ENCODE measurements at places on chromosomes 11 and 22.

DNA sequence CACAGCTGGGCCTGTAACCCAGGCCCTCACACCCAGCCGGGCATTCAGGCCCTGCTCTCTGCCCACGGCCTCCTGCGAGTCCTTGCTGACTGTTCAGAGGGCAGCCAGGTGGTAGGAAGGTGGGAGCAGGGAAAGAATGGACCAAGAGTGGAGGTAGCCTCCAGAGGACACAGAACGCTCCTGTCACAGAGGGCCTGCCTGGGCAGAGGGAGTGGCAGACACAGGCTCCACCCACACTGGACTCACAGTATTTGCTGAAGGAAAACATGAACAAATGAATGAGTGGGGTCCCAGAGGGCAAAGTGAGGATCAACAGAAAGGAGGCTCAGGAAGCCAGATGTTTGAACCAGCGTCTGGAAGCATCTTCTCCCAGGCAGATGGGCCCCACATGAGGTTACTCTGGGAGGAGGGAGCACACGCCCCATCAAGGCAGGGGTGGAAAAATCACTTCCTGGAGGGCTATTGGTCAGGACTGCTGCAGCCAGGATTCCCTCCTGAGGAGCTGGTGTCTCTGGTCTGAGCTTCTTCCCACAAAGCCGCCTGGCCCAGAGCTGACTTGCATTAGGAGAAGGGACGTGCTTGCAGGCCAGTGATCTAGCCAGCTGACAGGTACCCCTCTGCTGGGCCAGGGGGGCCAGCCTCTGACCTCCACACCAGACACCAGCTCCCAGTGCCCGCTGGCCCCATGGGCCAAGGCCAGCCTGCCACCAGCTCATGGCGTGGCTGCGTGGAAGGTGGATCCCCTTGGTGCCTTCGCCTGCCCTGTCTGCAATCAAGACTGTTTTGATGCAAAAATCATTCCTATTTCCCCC is 84.0 kb downstream of the THAP12 start:
- no peak for DNase-seq

DNA sequence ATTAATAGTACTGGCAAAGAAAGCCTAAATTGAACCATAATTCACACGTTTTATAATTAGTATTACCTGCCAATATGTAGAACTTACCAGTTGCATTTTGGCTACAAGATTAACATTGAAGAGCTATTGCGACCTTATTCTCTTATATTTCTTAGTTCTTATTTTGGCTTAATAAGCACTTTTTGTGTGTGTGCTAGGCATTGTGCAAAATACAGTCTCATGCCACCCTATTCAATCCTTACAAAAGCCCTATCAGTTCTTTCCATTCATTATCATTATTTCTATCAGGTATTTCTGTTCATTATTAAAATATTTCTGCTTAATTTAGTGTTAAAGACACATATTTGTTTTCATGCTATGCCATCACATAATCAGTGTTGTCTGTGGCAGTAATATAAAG is 41.2 kb downstream of the MAML2 start:
- no peak for DNase-seq

DNA sequence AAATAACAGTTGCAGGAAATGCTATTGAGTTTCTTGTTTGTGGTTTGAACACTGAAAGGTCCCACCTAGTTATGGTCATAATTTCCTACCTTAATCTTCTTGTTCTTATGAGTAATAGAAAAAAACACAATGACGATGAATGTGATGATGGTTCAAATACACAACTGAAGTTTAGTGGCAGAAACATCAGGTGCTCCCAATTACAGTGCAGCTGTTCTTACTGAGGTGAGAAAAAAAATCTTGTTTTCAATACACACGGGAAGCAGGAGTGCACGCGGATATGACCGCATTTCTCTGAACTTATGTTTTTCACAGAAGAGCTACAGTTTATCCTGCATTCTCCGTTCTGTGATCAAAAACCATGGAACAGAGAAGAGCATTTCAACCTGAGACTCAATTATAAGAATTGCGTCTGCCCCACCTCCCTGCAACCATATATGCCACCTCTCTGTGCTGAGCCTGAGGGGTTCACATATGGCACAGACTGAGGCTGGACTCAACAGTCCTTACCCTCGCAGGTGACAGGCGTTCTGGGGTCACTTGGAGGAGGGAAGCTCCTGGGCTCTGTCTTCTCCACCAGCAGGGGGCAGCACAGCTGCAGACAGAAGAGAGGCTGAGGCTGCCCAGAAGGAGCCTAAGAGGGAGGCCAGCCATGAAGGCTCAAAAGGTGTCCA is 99.7 kb upstream of the IGLL5 start:
- DNase-seq, result peak; percentile 44

GRCh38 chr22:23294221-23294620 is 113.9 kb downstream of the BCR start:
- no peak for DNase-seq

- no peak for DNase-seq
Measured at GRCh38 chr11:78656984-78657383, 82.3 kb upstream of the NARS2 start.

DNA sequence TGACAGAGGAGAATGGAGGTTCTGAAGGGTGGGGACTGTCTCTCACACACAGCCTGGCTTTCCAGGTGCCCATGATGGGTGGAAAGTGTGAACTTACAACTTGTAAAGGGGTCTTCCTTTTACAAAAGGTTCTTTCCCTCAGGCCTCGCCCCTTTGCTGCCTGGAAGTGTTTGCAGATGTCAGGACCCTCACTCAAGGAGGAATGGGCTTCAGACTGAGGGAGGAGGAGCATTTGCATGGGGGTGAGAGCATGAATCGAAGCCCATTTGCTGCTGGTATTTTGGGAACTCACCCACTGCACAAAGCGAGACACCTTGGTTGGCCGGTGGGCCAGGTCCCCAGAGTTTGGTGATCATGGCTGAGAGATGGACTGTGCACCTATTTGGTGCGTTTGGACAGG is 25.1 kb downstream of the MPPED1 start:
- DNase-seq, result no peak

GRCh38 chr11:69637941-69638871 is 2.8 kb upstream of the CCND1 start:
- no peak for DNase-seq

DNA sequence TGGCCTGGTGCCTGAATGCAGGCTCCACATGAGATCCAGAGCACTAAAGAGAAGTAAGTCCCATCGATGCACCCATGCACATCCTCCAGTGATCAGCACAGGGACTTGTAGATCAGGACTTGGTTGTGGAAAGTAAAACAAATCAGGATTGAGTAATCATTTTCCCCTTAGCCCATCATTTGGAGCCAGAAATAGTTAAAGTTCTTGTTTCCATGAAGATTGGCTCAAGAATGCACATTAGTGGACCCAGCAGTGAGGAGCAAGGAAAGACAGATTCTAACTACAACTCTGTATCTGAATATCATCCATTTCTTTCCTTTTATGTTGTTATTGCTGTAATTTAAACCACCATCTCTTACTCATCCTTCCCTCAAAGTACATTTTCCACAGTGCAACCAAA is 19.1 kb downstream of the CCDC83 start:
- DNase-seq, result no peak

DNA sequence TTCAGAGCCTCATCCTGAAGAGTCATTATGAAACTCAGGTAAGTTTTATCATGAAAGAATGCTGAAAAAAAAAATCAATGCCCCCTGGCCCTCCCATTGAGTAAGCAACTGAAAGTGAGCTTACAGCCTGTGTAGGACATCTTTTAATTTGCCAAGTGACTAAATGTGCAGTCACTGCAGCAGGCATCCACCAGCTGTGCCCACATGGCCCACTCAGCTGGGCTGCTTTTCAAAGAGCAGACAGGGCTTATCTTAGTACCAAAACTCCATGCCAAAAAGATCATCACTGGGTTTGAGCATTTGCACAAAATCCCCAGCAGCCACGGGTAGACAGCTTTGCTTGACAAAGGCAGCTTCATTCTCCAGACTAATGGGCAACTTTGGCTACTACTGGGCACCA is 709.7 kb downstream of the NTM start:
- no peak for DNase-seq

GRCh38 chr11:4025967-4026324 is 68.7 kb upstream of the RRM1 start:
- DNase-seq, result no peak

GRCh38 chr11:79708319-79708932 is 267.6 kb upstream of the TENM4 start:
- no peak for DNase-seq

GRCh38 chr22:46613606-46614021 is 6.6 kb upstream of the GRAMD4 start:
- DNase-seq, result no peak

GRCh38 chr11:84594602-84595001 is 1032.5 kb downstream of the DLG2 start:
- no peak for DNase-seq

- no peak for DNase-seq
Measured at GRCh38 chr11:69265911-69266510, 27.9 kb upstream of the MYEOV start.

DNA sequence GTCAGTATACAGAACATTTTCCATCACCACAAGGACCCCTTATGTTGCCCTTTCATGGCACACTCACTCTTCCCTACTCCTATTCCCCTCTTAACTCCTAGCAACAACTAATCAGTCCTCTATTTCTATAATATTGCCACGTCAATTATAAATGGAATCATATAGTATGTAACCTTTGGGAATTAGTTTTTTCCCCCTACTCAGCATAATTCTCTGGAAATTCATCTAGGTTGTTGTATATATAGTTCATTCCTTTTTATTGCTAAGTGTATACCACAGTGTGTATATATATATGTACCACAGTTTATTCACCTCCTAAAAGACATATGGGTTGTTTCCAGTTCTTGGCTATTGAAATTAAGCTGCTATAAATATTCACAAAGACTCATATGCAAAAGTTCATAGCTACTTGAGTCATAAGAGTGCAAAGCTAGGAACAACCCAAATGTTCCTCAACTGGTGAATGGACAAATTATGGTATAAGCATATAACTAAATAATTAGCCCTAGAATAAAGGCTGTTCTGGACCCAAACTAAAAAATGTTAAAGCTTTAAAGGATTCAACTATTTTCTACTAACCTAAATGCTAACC is 41.3 kb downstream of the TUB start:
- no peak for DNase-seq

DNA sequence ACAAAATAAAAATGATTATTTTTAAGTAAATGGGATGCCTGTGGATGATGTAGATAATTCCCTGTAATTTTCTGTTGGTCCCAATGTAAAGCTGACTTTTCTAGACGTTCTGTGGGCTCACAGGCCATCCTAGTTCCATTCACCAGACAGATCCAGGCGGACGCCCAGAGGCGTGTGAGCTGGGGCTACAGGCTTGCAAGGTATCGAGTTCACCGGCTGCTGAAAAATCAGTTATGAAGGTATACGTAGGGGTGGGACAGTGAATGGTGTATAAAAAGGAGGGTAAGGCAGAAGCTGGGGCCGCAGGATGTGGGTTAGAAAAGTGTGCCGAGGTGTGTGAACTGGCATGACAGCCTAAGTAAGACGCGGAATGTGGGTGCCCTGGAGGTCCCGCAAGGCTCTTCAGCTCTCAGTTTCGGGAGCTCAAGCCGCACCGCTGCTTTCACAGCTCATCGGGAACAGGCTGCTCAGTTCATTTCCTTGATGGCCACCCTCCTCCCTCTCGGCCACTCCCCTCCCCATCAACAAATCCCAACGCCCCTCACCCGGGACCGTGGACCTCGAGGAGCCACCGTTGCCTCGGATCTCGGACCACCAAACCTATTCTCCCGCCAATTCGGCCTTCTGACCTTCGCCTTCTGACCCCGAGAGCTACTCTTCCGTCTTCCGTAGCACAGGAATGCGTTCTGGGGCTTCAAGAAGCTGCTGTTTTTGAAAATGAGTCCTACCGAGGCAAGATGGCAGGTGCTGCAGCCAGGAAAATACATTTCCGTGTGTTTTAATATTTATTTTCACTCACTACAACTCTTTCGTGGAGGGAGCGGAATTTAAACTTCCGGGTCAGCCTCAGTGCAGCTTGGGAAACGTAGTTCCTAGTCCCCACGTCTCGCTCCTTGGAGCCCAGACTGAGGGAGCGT is at the start of gene XNDC1N:
XNDC1N (minus strand) TSS at position 775 of the 917 bp plus-strand sequence. CDS start 5,241 bp downstream, outside the sequence.
- peak; percentile 59 for DNase-seq

- no peak for DNase-seq
Measured at GRCh38 chr22:24304062-24304675, 33.5 kb downstream of the SPECC1L start.

- no peak for DNase-seq
Measured at GRCh38 chr22:46082633-46083032, 67.7 kb upstream of the PPARA start.

DNA sequence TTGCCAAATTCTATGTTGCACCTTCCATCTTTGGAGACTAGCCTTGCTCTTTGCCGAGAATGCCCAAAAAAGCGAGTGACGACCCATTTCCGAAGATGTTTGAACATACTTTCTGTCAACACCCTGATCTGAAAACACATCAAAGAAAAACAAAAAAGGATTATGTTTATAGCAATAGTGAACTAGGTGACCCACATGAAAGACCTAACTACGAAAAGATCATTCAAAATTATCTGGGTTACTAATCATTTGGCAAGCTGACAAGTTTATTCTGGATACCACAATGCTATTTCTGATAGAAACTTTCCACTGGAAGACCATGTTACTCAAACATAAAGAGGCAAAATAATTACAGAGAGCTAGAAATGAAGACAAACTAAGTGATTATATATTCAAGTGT is 27.0 kb downstream of the KCNJ1 start:
- peak; percentile 19 for DNase-seq

DNA sequence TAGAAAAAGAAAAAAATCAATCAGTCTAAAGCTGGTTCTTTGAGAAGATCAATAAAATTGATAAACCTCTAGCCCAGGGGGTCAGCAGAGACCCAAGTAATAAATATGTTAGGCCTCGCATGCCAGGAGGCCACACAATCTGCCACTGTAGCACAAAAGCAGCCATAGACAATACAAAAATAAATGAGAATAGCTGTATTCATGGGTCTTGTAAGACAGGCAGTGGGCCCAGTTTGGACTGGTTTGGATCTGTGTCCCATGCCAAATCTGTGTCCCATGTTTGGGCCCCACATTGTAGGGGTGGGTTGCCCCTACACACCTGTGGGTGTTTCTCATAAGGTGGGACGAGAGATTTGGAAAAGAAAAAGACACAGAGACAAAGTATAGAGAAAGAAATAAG is 6.6 kb upstream of the PLAAT4 start:
- DNase-seq, result no peak

- no peak for DNase-seq
Measured at GRCh38 chr11:82901922-82902485, 468 bp downstream of the DDIAS start.

GRCh38 chr22:17922925-17923903 is 101.1 kb downstream of the MICAL3 start:
- no peak for DNase-seq

Measured in T-helper 17 cell (primary cell).